ENCODE measurements at places on chromosomes 1 and 21.

DNA sequence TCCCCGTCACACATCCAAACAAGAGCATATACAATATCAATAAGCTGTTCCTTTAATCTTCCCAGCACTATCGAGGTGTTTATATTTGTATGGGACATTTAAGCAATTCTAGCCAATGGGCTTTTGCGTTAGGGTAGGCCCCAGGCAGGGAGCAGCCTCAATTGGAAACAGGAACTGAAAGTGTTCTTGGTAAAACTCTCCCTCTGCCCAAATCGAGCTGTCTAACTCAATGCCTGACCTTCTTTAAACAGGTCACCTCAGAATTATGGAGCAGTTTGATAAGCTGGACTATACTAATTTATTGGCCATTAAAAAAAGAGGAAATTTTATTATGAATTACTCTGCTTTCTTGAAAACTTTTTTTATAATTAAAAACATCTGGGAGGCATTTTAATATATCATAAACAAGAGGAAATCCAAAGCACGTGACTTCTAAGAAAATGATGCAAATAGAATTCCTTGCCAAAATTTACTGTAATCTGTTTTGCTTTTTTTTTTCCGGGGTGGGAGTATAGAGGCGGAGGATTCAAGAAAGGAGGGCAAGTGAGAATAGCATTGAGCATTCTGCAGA is 498.1 kb downstream of the LMO4 start:
- no peak for DNase-seq

- no peak for DNase-seq
Measured at GRCh38 chr1:29202053-29202452, 20.4 kb upstream of the SRSF4 start.

GRCh38 chr1:172870901-172871606 is 179.7 kb downstream of the TNFSF18 start:
- DNase-seq = no peak

DNA sequence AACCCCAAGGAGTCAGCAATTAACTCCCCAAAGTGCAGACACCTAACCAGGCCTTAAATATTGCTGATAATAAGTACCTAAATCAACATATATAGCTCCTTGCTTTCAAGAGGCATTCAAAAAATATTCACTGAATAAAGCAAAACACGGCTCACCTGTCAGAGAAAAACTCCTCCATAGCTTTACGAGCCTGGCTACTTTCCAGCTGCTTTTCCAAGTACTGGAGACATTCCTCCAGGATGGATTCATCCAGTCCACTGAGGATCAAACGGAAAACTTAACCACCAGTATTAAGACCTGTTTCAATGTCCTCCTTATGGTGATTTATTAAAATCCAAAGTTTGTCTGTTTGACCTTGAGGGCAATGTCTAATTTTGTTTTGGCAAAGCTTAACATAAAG is 44.6 kb downstream of the UBR4 start:
- no peak for DNase-seq

- no peak for DNase-seq
Measured at GRCh38 chr1:147807405-147807804, 47.0 kb upstream of the GJA5 start.

GRCh38 chr1:231861541-231862481 is 235.2 kb downstream of the DISC1 start:
- DNase-seq = no peak

Measured in NCI-H1417 (cell line).